ENCODE measurements at places on chromosomes 6 and 20.

GRCh38 chr6:144265061-144265357 is 20.1 kb upstream of the UTRN start:
- peak; percentile 49 for DNase-seq

- DNase-seq, result peak; percentile 10
Measured at GRCh38 chr6:150183105-150183504, 40.3 kb downstream of the PPP1R14C start.

GRCh38 chr6:116139917-116140316 is 14.0 kb upstream of the COL10A1 start:
- DNase-seq, result peak; percentile 10

DNA sequence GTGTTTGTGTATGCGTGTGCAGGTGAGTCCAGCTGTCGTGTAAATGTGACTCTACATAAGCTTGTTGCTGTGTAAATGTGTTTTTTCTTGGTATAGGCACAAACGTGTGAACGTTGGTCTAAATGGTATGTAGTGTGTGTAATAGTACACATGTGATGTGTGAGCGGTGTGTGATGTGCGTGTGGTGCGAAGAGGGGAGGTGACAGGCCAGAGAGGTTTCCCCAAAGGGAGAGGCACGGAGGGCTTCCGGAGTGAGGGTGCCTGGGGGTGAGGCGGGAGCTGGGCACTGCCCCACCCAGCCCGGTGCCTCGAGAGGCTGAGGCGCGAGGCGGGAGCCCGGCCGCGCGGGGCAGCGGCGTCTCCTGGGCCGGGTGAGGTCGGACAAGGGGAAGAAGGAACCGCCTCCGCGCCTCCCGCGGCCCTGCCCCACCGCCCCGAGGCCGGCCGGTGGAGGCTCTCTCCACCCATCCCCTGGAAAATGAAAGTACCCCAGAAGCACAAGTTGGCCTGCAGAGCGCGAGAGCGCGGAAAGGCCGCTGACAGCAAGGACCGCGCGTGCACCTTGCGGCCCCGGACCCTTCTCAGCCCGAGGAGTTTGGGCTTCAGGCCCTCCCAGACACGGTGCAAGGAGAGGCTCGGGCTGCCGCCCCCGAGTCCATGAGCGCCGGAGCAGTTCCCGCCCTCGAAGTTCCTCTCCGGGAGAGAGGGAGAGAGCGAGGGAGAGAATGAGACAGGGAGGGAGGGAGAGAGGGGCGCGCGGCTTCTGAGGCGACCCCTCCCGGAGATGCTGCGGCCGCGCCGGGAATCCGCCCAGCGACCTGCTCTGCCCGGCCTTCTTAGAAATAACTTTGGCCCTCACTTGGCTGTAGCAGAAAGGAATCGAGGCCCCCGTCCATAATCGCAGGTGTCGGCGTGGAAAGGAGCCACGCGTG is 43.2 kb upstream of the OSTM1 start:
- peak; percentile 51 for DNase-seq

- no peak for DNase-seq
Measured at GRCh38 chr6:144343701-144344428, 58.7 kb downstream of the UTRN start.

DNA sequence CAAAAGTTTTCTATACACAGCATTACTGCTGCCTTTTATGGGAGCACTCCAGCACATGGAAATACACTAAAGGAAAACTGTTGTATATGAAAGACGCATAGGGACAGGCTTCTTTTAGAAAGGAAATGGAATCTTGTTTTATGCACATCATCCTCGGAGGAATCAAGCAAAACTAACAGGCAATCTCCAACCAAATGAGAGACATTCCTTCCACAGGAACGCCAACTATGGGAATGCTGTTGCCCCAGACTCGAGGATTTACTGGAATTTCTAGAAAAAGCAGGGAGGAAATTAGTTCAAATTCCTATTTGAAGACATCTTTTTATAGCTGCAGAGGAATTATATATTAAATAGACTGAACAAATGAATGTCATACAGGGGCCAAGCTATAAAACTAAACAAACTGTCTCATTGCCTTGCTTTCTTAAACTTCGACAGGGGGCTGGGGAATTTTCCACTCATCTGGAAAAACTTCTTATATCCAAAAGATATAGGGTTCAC is 52.2 kb downstream of the LYRM4 start:
- no peak for DNase-seq

DNA sequence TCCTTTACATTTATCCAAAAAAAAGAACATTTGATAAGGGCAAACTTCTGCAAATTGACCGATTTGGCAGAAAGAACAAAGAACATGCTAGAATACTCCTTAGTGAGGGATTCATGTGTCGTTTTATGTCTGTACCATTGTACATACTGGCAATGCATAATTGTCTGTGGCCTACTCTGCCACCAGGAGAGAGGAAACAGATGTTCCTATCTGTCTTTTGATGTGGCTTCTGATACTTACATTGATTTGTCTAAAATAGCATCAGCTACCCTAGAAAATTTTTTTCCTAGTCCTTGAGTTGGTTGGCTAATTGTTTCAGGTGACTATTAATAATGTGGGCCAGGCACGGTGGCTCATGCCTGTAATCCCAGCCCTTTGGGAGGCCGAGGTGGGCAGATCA is 654.1 kb downstream of the KIF16B start:
- no peak for DNase-seq

DNA sequence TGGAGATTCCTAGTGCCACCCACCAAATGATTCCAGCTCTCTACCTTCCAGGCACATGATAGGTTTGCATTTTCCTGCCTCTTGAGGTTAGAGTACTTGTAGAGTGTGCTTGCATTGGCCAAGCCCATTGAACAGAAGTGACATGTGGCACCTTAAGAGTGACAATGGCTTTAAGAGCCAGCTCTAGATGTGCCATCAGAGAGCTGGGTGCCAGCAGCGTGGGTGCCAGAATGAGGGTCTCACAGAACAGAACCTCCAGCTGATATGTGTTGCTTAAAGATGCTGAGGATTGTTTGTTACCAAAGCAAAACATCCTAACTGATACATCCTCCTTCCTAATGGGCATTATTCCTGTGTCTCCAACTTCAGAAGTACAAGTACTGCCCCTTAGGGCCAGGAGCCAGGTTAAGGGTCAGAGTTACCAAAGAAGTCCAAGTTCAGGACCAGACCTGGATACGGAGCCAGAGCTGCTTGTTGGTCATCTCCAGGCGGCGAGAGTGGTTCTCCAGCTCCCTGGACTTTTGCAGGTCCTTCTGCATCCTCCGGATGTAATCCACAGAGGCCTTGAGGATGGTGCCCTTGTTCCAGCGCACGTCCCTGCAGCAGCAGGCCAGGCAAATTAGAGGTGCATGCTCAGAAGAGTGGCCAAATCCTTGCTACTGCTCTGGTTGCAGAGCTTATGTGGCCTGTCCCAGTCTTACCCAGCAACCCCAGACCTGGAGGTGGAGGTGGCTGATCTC is 47.5 kb downstream of the MDFI start:
- no peak for DNase-seq

- no peak for DNase-seq
Measured at GRCh38 chr6:2718334-2719092, 32.2 kb downstream of the MYLK4 start.

GRCh38 chr6:56852260-56853010 is 102.5 kb upstream of the BEND6 start:
- peak; percentile 51 for DNase-seq

- DNase-seq, result no peak
Measured at GRCh38 chr20:18669241-18670019, 81.6 kb downstream of the DTD1 start.

DNA sequence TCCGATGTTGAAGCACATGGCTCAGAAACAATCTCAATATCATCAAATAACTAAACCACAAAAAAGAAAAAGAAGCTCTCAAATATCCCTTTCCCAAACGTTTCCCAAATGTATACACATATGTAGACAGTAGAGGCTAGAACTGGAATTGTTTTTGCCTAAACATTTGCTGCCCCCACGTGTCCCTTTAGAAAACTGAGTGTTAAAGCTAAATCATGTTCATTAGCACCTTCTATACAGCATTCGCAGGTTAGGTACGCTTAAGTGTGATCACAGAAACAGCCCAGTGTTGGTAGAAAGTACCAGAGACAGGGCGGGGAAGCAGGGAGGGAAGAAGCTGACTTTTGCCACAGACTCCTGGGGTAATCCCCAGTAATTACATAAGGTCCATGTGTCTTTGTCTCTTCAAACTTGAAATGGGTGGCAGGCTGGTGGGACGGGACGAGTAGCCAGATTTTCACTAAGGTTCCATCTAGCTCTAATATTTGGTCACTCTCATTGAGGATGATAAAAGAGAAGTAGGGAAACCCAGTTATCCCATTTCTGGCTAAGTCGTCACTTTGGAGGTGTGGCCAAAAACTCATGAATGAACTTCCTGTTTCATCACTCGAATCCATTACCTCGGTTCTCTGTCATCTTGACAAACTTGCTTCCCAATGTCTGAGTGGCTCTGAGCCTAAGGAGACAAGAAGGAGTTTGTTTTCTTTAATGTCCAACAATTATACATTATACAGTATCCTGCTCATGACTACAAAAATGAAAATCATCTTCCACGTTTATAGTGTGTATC is 15.0 kb upstream of the TFAP2A start:
- DNase-seq, result peak; percentile 83

DNA sequence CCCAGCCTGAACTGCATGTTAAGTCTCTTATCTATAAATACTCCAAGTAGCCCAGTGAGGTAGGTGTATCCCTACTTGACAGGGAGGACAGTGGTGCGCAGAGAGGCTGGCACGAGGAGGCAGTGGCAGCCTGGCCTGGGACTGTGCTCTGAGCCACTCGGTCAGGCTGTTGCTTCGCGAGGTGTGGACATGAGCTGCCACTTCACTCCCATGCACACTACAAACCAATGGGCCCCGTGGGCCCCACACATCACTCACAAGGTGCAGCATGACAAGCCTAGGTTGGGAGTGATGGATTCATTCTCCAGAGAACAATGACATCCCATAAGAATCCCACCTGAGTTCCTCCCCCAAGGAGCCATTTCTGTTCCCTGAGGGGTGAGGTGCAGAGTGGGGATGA is 54.9 kb downstream of the TMEM242 start:
- DNase-seq, result no peak

DNA sequence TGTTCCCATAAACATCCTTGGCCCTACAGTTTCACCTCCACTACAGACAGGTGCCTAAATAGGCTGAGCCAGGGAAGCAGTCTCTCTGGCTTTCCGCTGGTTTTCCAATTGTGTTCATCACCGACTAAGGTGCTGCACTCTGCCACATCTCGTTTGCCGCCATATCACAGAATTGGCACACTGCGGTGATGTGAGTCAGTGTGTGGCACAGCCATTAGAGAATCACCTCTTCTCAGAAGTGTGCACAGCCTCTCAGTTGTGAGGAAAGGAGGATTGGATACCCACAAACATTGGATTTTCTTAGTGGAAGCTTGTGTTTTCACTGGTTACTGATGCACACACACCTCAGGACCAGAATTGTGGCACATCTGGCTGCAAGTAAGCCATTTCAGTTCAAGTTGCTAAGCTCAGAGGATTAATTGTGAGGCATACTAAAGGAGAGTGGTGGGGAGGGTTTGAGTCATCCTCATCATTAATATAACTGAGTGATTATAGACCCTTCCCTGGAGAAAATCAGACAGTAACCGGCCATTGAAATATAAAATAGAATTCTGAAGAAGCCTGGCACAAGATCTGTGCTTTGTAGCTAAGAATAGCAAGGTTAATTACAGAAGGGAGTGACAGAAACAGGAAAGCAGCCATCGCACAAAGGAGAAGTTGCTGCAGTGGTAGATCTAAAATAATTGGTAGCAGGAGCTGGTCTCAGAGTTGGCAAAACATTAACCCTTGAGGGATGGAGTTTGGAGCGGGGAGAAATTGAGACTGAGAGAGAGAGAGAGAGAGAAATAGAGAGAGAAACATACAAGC is 506.9 kb downstream of the LMBRD1 start:
- DNase-seq, result no peak

GRCh38 chr20:32439132-32439829 is 81.2 kb downstream of the ASXL1 start:
- peak; percentile 84 for DNase-seq

- DNase-seq, result no peak
Measured at GRCh38 chr6:147895272-147895671, 386.8 kb downstream of the SAMD5 start.

DNA sequence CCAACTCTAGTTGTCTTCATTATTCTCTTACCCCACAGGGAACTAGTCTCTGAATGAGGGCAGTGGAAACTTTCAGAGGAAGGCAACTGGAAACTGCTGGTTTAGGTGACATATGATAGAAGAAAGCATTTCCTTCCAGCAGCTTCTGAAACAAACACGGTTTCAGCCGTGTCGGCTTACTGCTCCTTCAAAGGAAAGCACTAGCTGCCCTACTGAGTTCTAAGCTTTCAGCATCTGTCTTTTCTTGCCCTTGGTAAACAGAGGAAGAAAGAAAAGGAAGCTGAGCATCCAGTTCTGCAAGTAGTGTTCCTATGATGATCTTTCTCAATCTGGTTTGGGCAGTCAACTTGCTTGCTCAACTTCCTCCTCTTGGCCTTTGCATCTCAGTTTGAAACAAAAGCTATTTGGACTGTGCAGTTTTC is 117.5 kb upstream of the CEP85L start:
- no peak for DNase-seq

DNA sequence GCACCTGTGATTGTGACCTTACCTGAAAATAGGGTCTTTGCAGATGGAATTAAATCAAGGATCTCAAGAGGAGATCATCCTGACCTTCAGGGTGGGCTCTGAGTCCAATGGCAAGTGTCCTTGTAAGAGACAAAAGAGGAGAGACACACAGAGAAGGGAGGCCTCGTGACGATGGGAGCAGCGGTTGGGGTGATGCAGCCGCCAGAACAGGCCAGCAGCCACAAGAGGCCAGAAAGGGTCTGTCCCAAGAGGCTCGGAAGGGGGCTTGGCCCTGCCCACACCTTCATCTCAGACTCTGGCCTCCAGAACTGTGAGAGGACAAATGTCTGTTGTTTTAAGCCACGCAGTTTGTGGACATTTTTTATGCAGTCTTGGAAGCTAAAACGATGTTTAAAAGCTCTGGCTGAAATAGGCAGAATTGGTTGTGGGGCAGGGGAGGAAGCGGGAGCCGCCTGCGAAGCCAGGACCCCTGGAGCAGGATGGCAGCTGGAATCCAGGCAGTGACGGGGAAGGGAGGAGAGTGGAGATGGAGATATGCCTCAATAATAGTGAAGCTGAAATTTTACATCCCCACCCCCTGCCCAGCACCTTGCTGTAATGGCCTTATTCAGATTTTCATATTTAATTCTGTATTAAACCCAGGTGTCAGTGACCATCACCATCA is 216.4 kb downstream of the ANKRD60 start:
- DNase-seq, result no peak
